ENCODE measurements at places on chromosomes 3 and 15.

DNA sequence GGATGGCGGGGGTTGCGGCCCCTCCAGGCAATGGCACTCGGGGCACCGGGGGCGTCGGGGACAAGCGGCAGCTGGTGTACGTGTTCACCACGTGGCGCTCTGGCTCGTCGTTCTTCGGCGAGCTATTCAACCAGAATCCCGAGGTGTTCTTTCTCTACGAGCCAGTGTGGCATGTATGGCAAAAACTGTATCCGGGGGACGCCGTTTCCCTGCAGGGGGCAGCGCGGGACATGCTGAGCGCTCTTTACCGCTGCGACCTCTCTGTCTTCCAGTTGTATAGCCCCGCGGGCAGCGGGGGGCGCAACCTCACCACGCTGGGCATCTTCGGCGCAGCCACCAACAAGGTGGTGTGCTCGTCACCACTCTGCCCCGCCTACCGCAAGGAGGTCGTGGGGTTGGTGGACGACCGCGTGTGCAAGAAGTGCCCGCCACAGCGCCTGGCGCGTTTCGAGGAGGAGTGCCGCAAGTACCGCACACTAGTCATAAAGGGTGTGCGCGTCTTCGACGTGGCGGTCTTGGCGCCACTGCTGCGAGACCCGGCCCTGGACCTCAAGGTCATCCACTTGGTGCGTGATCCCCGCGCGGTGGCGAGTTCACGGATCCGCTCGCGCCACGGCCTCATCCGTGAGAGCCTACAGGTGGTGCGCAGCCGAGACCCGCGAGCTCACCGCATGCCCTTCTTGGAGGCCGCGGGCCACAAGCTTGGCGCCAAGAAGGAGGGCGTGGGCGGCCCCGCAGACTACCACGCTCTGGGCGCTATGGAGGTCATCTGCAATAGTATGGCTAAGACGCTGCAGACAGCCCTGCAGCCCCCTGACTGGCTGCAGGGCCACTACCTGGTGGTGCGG, 1.9 kb downstream of the CHST2 start:
- peak; percentile 85 for DNase-seq

DNA sequence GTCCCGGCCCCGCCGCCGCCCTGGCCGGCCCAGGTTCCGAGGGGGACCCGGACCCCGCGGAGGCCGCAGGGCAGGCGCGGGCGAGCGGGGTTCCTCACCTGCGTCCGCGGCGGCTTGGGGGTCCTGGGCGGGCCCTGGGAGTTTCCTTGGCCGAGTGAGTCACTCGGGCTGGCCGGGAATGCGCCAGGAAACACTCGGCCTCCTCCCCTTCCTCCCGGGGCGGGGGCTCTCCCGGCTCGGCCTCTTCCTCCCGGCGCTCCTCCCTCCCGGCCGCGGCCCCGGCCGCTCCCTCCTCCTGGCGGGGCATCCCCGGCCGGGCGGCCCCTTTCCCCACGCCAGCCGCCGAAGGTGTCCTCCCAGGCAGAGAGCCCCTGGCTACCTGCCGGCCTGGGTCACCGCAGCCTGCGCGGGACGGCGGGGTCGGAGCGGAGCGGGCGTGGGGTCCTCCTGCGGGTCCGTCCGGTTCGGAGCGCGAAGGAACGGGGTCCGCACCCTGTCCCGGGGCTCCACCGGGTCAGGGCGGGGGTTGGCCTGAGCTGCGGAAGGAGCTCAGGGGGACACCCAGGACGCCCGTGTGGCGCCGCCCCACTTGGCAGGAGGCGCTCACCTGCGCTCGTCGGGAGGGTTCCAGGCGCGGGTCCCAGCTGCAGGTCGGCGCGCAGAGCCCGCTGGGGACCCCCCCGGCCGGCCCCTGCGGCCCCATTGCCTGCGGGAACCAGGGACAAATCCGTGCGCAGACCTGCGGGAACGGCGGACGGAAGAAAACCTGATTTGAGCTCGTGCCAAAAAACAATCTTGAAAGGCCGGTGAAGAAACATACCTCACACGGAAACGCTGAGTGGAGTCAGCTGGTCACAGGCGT, at the start of gene CYFIP1:
Gene CYFIP1 (minus strand): TSS at position 180 of the 862 bp plus-strand sequence. CDS start 33,083 bp downstream, outside the sequence.
- peak; percentile 88 for DNase-seq

- no peak for DNase-seq
These were observed 6.3 kb upstream of the CA12 start for GRCh38 chr15:63387748-63388493.

GRCh38 chr3:184242297-184242685, 6.5 kb downstream of the ALG3 start:
- no peak for DNase-seq

DNA sequence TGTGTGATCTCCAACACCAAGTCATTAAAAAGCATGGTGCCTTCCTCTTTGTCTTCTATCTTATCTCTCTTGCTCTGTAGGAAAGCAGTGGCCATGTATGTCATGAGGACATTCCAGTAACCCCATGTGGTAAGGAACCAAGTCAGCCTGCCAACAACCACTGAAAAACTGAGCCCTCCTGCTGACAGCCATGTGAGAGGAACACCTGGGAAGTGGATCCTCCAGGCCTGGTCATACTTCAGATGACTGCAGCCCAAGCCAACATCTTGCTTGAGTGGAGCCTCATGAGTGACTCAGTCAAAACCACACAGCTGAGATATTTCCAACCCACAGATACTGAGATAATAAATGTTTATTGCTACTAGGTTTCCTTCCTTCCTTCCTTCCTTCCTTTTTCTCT, 597.3 kb downstream of the ZIC1 start:
- DNase-seq: peak; percentile 42

DNA sequence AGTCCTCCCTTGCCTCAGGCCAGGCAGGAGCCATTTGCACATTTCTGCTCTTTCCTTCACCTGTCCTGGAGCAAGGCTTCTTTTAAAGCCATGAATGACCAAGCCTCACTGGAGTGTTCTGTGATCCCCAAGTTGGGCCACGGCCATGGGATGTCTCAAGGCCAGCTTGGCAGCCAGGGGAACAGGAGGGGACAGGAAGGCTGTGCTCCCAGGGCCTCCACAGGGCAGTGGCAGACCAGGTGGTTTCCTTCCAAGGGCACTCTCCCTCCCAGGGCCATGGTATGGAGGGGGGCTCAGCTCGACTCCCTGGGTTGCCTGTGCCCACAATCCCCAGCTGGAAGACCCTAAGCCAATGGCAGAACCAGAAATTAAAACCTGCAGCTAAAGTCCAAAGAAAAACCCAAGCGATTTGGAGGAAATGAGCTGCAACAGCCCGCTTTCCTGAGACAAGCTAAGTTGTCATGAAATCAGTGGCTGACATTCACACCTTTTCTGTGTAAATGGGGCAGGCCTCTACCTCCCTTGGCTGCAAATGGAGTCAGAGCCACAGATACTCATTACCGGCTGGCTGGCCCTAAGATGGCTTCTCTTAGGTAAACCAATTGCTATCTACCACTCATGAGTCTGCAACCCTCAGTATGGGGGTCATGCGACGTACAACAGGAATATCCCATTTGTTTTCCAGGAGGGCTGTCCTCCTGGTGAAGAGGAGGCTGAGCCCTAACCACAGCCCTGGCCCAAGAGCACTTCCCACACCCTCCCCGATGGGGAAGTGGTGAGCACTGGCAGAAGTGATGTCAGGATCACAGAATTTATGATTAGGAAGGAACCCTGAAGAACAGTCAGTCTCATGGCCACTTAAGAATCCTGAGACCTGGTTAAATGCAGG, 83.3 kb downstream of the SNRK start:
- no peak for DNase-seq

DNA sequence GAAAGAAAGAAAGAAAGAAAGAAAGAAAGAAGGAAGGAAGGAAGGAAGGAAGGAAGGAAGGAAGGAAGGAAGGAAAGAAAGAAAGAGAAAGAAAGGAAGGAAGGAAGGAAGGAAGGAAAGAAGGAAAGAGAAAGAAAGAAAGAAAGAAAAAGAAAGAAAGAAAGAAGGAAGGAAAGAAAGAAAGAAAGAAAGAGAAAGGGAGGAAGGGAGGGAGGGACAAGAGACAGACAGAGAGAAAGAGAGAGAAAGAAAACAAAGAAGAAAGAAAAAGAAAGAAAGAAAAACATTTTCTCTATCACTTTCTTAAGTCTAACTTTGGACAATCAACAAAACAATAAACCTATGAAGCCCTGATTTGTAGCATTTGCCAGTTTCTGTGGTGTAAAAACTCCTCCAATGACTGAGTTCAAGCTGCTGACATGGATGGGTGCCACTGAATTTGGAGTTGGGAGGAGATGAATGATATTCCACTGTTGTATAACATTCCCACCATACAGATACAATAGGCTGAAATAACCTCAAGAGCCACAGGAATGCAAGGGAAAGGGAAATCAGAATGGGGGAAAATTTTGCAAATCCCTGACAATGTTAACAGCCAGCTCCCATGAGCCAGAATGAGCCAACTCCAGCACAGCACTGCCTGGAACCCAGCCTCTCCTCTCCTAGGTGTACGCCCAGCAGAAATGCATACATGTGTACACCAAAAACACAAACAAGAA, 15.0 kb upstream of the RTP3 start:
- peak; percentile 31 for DNase-seq

GRCh38 chr3:179961071-179961702, 75.5 kb downstream of the PEX5L start:
- no peak for DNase-seq

DNA sequence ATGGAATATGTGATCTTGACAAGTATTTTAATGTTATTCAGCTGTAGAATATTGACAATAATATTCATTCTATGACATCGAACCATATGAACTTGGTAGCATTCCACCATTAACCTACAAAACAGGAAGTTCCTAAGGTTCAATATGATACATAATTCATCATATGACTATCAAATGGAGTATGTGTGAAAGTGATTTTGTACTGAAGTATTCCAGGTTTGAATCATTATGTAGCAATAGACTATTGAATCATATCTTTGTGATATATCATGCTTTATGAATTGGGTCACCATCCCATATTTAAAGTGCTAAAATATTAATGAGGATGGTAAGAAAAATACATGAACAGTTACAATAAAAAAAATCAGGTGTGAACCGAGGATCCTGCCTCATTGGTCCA, 95.1 kb downstream of the TP63 start:
- no peak for DNase-seq

- no peak for DNase-seq
These were observed 32.4 kb upstream of the HES1 start for GRCh38 chr3:194103505-194103904.

GRCh38 chr3:126811530-126811929, 107.5 kb downstream of the CHCHD6 start:
- peak; percentile 20 for DNase-seq

DNA sequence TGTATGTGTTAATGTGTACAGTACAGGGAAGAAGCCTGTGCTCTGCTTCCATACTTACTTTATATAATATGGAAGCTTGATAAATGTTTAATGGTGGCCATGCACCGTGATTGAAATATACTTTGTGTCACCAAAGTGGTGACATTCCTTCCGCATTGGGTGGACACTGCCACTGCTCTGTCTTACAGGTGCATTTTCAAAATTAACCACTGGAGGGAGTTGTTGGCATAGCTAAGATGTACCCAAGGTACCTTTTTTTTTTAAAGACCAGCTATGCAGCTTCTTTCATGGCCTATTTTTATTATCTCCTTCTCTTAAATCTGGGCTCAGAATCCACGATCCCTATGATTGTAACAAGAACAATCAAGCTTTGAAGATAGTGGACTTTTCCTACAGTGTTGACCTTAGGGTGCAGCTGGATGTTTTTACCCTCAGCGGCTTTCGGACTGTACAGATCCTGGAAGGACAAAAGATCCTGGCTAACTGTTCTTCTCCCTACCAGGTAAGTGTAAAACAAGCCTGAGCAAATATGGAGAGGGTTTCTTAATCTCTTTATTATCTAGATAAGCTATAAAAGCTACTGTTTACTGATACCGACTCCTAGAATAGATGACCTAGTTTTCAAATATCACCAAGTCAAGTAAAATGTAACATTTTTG, 21.6 kb upstream of the PAK6 start:
- DNase-seq: peak; percentile 80

DNA sequence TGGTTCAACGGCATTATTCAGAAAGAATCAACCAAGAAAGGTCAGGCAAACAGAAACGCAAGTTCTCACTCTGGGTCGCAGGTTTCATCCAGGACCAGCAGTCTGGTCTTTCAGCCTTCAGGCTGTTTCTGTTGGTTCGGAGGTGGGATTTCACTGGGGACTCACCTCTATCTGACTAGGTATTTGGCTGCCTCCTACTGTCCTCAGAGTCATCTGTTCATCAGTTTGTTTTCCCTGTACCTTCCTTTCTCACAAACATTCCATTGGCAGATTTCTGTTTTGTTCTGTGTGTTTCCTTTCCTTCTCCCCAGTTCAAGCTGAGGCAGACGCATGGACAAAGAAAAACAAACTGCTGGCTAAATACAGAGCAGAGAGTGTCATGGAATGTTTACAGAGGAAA, 1046.6 kb upstream of the CFAP20DC start:
- DNase-seq: no peak

- DNase-seq: peak; percentile 43
These were observed 5.8 kb upstream of the ARPP21 start for GRCh38 chr3:35633332-35634124.

- no peak for DNase-seq
These were observed 198.6 kb upstream of the NR2E3 start for GRCh38 chr15:71611553-71612396.

- no peak for DNase-seq
These were observed 561 bp downstream of the SIDT1 start for GRCh38 chr3:113532698-113533533.

DNA sequence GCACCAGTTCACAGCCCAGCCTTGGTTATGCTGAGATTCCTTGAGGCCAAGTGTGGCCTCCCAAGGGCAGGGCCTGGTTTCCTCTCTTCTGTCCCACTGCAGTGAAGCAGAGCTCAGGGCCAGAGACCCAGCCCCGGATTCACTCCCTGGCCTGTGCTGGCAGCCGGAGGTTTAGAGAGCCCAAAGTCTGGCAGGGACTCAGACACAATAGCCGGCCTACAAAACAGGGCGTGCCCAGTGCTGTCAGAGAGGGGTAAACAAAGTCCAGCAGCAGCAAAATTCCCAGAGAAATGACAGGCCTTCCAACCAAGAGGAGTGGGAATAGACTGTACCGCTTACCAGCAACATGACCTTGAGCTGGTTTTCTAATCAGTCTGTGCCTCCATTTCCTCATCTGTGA, 14.0 kb downstream of the VIPR1 start:
- no peak for DNase-seq

DNA sequence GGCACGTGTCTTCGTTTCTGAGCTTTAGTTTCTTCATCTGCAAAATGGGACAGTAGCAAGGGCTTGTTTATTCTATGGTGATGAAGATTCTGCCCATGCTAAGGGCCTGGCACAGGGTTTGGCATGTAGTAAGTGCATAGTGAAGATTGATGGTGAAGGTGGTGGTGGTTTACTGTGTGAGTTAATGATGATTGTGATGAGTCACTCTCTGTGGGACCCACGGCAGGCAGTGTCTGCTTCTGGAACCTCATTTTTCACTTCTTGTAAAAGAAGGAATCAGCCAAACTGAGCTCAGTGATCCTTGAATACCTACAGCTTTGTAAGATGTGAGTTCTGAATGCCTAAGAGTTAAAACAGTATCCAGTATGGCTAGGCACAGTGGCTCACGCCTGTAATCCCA, 86.2 kb upstream of the LRTM1 start:
- DNase-seq: peak; percentile 82

GRCh38 chr3:123861081-123861836, 22.9 kb downstream of the MYLK start:
- no peak for DNase-seq

DNA sequence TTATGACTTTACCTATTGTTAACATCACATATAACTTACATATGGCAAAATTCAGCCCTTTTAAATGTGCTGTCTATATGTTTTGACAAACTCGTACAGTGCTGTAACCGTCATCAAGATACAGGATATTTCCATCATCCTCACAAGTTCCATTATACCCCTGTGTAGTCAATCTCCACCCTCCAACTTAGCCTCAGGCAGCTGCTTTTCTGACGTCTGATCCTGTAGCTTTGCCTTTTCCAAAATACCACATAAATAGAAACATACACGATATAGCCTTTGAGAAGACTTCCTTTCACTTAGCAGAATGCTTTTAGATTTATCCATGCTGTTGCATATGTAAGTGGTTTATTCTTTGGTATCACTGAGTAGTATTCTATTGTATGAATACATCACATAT, 47.1 kb downstream of the SLC12A1 start:
- no peak for DNase-seq

Data from fibroblast of lung (primary cell).